ENCODE measurements at places on chromosomes 4 and X.
A peak's percentile ranks its signal among the peaks of the same experiment; 100 is the strongest.

DNA sequence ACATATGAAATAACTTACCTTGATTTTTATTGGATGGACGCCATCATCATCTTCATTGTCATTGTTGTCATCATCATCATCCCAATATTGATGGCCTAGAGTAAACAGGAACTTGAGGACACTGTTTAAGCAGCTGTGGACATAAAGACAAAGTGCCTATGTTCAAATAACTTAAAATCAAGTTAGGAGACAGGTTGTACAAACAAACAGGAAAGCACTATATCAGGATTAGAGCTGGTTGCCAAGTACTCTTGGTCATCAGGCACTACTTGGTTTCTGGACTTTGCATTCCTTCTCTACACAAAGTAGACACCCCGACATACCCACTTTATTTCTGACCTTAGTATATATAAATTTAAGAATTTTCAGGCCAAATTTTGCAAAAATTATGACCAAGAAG lies 608.6 kb downstream of the KLHL13 start:
- DNase-seq: no peak

DNA sequence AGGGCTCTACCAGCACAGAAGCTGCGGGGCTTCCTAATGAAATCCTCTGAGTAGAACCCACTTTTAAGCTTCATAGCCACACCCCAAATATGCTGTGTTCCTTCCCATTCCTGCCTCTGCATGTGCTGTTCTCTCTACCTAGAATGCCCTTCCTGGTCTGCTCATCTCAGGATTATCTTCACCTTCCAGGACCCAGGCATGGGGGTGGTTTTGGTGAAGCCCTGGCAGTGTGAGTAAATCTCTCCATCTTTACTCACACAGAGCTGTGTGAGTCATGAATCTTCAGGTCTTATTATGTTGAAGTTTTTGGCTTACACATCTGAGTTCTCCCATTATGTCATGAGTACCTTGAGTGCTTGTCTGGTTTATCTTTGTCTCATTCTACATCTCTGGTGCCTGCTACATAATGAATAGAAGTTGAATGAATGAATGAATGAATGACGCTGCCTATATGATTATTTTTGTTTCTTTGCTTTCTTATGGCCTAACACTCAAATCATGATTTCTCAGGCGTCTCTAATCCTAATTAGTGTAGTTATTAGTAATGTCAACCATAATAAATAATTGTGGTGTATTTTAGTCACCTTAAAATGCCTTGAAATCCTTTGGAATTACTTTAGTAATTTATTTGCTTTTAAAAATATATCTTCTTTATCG lies 41.9 kb downstream of the HADH start:
- DNase-seq: no peak

- DNase-seq: peak; percentile 2
Observed at GRCh38 chrX:133638285-133638684, 223.0 kb upstream of the GPC4 start.

GRCh38 chrX:14779580-14779979 lies 93.3 kb downstream of the FANCB start:
- DNase-seq: no peak

- DNase-seq: peak; percentile 30
Observed at GRCh38 chr4:7647600-7648543, 213.1 kb upstream of the PSAPL1 start.

DNA sequence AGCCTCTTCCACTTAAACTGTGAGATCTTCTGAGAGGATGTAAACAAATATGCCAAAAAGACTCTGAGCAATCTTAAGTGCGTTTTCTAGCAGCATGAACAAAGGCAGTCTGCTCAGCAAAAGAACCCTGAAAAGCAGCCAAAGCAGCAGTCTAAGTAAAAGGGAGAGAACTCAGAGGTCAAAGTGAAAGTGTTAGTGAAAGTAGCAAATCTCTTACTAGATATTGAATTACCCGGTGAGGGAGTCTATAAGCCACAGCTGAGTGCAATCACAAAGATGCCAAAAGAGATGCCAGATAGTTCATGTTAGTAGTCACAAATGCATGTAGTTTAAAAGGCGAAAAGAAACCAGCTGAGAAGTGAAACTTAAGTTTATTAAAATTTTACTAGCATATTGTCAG lies 7.9 kb upstream of the GNRHR start:
- DNase-seq: peak; percentile 4

GRCh38 chrX:121146059-121146628 lies 98.7 kb downstream of the GLUD2 start:
- DNase-seq: no peak

DNA sequence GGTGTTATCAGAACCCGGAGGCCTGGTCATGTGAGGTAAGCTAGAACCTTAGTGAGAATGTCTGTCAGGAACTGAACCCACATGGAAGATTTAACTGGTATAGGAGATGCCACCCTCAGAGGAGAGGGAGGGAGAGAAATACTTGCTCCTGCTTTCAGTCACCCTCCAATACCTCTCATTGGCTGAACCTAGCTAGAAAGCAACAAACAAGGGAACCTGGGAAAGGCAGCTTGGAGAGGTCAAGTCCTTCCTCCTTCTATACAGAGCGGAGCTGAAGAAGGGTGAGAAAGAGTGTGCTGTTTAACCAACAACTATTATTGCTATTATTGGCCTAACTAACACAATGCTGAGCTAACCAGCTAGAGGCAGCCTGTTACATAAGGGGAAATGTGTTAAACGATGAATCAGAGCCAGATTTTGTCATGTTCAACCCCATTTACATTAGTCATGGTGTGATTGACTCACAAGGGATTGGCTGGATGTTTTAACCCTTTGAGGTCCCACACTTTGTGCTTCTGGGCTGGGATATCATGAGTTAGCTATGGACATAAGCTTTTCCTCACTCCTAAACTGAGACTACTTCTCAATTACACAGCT lies 96.5 kb upstream of the ESX1 start:
- peak; percentile 2 for DNase-seq

DNA sequence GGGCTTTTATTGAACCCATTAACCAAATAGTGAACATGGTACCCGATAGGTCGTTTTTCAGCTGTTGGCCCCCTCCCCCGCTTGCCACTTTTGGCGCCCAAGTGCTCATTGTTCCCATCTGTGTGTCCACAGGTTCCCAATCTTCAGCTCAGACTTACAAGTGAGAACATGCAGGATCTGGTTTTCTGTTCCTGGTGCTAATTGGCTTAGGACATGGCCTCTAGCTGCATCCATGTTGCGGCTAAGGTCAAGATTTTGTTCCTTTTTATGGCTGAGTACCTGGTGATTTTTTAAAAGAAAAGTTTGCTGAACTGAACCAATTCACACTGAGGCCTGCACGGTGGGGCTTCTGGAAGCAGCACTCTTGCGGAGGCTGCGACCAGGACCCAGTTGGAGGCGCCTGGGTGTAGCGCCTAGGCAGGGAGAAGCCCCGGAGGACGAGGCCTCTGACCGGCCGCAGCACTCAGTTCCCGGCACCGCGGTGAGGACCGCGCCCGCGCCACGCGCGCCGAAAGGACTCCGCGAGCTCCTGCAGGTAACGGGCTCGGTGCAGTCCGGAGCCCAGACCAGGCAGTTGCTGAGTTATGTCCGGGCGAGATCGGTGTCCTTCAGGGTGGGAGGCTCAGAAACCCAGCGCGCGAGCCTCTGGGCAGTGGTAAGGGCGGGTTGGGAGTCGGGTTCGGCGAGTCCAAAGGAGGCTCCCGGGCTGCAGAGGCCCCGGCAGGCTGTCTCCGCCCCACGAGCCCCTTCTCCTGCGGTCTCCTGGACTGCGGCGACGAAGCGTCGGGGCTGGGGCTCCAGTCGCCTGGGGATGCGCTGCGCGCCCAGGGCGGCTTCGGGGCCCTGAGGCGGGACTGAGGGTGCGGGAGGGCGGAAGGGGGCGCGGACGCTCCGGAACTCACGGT lies 15.8 kb upstream of the SLC25A4 start:
- peak; percentile 56 for DNase-seq

GRCh38 chrX:82677286-82677685 lies 830.8 kb upstream of the POU3F4 start:
- no peak for DNase-seq

GRCh38 chr4:37246891-37247290 lies 2.3 kb downstream of the NWD2 start:
- no peak for DNase-seq

DNA sequence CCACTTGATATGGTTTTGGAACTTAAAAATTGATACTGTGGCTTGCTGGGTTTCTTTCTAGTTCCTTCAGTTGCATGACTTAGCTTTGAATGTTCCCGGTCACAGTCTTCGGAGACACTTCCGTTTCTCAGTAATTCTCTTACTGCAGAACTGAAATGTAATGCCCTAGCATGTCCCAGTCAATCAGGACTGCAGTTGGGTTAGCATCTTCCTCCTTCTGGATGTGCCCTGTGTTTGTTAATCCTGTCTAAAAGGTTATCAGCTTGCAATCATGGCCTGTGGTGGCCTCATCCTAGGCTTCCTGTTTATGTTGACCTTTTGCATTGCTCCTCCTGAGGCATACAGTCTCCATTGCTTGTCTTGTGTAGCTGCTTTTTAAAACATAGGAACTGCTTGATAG lies 275.9 kb downstream of the ARHGAP10 start:
- DNase-seq: peak; percentile 51

GRCh38 chrX:132590350-132591026 lies 101.7 kb upstream of the MBNL3 start:
- DNase-seq: no peak

- DNase-seq: no peak
Observed at GRCh38 chr4:3287972-3288570, 4.8 kb upstream of the RGS12 start.

DNA sequence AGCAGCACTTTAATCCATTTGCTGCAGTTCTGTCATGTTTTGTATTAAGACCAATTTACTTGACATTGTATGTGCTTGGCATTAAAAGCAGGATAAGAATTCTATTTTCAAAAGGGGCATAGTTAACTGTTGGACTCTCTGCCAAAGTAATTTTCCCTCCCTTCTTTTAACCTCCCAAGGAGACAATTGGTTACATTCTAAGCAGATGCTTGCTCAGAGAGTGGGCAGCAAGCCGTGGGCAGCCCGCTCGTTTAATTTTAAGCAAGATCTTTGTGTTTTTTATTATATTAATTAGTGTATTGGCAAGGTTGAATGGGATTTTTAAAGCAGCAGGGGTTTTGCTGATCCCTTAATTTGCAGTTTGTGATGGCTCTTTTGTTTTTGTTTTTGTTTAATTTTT lies 37.1 kb upstream of the KLHL8 start:
- no peak for DNase-seq

- DNase-seq: no peak
Observed at GRCh38 chrX:11954176-11954575, 184.1 kb upstream of the FRMPD4 start.

- DNase-seq: no peak
Observed at GRCh38 chr4:110119880-110120279, 78.5 kb downstream of the ELOVL6 start.

DNA sequence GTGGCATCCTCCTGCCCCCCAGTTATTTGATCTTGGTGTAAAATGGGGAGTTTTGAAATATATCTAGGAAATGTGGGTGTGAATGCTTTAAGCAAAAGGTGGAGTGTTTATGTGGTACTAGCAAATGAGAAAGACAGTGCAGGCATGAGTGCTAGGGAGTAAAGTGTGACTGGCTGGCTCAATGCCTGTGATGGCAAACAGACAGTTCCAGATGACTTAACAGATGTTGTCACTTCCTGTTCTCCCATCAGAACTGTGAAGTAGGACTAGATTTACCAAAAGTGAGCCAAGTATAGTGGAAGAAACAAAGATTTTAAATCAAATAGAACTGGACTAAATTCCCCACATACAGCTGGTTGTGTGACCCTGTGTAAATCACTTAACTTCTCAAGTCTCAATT lies 8.4 kb upstream of the AMOT start:
- DNase-seq: no peak

DNA sequence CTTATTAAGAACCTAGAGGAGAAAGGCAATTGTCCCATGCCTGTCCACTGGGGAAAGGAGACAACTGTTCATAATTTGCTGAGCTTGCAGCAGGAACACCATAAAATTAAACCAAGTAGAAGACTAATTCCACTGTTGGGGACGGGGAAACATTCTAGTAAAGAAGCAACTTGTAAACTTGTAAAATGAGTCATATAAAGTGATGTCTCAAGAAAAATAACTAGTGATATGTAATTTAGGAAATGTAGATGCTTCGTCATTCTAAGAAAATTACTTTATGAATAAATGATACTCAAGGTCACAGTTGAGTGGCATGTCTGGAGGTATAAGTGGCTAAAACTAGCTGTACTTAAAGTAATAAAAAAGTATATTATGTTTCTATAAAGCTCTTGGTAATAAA lies 121.2 kb upstream of the MID1 start:
- no peak for DNase-seq

DNA sequence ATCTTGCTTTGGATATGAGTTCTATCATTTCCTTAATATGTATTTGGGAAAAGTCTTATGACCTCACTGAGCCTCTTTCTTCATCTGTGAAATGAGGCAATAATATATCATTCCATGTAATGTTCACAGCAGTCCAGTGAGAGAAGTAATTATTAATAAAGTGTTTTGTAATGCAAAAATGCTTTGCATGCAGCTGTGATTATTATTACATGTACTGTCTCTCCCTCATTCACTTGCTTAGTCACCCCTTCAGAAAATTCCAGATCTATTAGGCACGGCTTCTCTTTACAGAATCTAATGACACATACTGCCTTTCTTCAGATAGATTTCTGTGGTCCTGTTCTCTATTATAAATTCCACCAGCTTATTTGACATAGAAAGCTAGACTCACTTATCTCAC lies 53.5 kb upstream of the FGF13 start:
- no peak for DNase-seq

DNA sequence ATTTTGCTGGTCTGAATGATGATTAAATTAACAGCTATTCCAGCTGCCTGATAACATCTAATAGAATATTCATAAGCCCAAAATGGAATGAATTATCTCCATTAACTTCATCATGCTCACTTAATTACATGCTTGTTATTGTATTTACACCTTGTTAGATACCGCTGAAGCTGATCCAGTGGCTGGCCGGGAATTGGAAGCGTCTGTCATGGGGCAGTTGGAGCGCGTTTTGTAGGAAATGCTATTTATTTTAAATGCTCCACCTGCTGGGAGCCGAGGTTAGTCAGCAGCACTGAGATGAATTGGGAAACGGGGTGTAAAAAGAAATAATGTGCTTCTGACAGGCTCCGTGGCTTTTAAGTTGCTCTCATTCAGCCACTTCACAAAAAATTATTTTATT lies 25.2 kb downstream of the ARX start:
- DNase-seq: no peak

DNA sequence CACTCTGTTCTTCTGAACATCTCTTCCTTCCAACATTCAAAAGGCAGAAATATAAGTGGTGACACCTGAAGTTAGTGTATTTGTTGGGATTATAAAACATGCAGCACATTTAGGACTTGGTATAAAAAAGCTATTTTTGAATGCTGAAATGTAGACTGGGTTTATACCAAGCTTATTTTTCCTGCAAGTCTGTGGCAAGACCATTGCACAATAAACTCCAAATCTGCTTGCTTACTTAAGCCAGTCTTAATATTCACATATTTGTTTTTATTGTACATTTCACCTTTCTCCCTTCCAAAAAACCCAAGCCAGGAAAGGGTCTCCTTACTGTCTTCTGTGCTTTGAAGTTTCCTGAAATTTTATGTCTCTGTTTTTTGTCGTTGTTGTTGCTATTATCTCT lies 63.7 kb downstream of the FHIP1A start:
- no peak for DNase-seq
